ENCODE measurements at places on chromosomes 2 and 18.
A peak's percentile ranks its signal among the peaks of the same experiment; 100 is the strongest.

- no peak for DNase-seq
Measured at GRCh38 chr2:71327916-71328315, 3.7 kb upstream of the ZNF638 start.

DNA sequence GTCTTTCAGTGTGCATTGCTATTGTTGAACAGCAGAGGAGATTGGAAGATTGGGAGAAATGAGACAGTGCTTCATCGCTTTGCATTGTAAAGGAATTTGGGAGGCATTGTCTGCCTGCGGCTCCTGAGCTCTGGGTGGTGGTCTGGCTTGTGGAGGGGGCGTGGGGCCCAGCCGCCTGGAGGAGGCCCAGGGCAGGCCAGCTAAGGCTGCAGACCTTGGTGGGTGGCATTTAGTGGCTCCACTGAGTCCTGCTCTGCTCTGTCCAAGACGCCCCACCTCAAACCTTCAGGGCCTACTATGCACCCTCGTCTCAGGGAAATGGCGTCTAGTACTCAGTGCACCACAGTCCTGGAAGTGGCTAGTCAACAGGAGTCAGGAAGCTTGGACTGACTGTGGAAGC lies 5.7 kb upstream of the HS1BP3 start:
- no peak for DNase-seq

- DNase-seq = no peak
Measured at GRCh38 chr2:207131594-207131993, 34.2 kb downstream of the KLF7 start.

- DNase-seq = no peak
Measured at GRCh38 chr18:10241579-10241978, 212.9 kb upstream of the APCDD1 start.

GRCh38 chr2:38185012-38185491 lies 109.1 kb upstream of the CYP1B1 start:
- DNase-seq = no peak

GRCh38 chr2:4762951-4763376 lies 929.2 kb upstream of the SOX11 start:
- no peak for DNase-seq

- no peak for DNase-seq
Measured at GRCh38 chr2:68588589-68588988, 54.8 kb upstream of the PROKR1 start.

DNA sequence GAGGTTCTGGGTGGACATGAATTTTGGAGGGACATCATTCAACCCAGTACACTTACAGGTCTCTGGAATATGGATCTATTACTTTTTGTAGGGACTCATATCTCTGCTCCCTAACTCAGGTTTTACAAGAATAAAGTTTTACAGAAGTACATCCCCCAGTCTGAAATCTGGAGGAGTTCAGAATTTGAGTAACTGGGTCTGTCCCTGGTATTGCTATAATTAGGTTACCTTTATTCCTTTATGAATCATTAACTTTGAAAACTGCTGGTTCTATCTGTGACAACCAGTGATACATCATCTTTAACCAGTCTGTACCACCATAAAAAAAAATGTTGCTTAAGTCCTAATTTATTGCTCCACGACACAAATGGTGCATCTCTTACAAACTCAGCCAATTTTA lies 59.9 kb downstream of the INSIG2 start:
- no peak for DNase-seq

- no peak for DNase-seq
Measured at GRCh38 chr2:55162284-55163006, 69.6 kb downstream of the CLHC1 start.

DNA sequence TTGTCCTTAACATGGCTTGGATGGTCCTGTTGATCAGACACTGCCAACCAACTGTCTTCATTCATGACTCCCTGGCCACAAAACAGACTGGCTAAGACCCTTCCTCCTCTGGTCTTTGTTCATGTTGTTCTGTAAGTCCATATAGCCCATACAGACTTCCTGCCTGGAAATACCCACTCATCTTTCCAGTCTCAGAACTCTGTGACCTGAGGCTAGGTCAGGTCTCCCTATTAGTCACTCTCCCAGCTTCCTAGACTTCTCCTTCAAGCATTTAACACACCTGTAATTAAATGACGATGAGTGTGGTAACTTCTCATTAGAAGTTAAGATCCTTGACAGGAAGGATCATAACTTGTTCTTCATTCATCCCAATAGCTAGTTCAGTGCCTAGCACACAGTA lies 56.3 kb downstream of the CCDC93 start:
- DNase-seq = no peak

DNA sequence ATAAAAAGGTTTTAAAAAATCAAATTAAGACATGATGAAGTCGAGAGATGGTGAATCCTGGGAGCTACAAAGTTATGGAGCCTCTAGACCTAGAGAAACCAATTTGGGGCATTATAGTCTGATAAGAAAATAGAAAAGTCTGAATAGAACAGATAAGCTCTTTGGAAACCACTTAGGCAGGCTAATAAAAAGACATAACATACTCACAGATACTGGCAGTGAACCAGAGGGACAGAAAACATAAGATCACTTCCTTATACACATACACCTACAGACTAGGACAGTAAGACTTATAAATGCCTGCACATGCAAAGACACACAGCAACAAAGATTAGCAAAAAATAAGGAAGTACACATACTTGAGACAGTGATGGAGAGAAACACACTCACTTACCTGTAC lies 20.0 kb downstream of the SMC6 start:
- no peak for DNase-seq

DNA sequence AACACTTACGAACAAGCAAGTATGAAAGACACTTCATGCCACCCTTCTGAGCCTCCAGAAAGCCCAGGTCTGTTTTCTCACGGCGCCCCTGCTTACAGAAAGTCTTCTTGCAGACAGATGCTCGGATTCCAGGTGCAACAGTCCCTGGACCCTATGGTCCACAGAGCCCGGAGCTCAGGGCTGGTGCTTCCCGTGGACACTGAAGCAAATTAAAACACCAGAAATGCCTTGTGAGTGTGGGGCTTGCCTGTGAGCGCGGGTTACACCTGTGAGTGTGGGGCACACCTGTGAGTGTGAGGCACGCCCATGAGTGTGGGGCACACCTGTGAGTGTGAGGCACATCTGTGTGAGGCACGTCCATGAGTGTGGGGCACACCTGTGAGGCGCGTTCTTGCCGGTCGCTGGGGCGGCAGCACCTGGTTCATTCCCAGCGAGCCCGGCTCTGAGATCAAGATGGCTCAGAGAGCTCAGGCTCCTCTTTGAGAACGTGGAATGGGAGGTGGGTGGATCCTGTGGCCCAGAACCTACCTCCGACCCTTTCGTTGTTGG lies 205.2 kb upstream of the TPO start:
- DNase-seq = no peak

DNA sequence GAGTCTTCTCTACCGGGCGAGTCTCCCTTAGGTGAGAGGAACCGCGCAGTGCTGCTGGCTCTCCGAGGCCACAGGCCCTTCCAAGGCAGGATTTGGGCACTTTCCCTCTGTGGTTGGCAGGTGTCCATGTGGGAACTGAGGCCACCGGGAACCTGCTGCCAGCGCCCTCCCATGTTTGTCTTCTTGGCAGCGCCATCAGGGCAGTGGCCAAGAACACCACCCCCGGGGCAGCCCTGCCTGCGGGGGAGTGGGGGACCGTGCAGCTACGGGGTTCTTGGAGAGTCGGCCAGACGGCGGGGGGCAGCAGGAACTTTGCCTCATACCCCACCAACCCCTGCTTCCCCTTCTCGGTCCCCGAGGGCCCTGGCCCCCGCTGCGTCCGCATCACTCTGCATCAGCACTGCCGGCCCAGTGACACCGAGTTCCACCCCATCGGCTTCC lies 10.0 kb downstream of the CAPN10 start:
- DNase-seq = no peak

DNA sequence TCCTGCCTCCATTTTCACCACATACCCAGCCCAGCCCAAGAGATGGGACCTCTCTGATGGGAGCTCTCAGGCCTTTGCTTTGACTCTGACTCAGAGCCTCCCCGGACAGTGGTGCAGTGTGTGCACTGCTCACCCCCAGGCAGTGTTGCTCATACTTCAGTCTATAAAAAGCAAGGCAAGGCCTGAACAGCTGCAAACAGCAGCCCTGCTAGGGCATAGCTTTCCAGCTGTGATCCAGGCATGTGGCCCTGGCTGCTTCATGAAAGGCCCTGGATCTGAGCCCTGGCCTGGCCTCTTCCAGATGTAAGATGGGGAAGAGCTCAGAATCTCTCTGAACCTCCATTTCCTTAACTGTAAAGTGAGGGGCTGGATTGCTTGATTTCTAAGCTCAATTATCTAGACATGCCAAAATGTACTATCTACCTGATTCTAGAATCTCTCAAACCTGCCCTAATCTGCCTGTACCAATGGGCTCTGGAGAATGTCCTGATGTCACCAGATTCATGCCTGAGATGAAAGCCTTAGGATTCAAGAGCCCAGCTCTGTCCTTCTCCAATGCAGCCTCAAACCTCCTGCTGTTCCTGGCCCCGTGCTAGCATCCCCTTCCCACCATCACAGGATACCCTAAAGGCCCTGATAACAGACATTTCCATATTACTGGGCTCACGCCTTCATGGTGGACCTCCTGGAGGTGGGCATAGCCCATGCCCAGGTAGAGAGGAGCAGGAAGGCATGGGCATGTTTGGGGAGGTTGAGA lies 206.9 kb downstream of the ARL4C start:
- DNase-seq = peak; percentile 63

DNA sequence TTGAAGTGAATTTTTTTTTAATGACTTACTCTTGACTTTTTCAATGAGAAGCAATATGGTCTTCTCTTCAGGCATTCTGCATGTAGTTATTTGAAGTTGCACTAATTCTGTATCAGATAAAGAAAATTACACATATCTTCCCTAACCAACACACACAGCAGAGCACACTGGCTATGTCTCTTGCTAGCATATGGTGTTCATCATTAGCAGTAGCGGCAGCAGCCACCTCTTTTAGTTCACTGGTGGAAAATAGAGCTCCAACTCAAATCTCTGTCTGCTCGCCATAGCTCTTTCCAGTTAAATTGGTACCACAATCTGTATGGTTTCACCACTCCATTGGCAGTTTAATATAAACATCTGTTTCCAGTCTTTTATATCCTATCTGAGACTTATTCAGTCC lies 278.1 kb upstream of the ZEB2 start:
- DNase-seq = no peak

- no peak for DNase-seq
Measured at GRCh38 chr2:160085662-160086061, 23.2 kb upstream of the PLA2R1 start.

DNA sequence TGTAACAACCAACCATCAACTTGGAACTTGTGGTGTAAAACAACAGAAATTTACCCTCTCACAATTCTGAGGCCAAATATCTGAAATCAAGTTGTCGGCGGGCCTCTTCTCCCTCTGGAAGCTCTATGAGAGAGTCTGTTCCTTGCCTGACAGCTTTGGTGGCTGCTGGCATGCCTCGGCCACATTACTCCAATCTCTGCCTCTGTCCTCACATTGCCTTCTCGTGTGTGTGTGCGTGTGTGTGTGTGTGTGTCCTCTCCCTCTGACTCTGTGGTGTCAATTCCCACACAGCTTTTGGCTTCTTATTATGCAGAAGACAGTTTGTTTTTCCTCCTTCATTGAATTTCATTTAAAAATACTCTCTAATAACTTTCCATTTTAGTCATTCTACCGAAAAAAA lies 50.4 kb downstream of the ZDBF2 start:
- DNase-seq = no peak

DNA sequence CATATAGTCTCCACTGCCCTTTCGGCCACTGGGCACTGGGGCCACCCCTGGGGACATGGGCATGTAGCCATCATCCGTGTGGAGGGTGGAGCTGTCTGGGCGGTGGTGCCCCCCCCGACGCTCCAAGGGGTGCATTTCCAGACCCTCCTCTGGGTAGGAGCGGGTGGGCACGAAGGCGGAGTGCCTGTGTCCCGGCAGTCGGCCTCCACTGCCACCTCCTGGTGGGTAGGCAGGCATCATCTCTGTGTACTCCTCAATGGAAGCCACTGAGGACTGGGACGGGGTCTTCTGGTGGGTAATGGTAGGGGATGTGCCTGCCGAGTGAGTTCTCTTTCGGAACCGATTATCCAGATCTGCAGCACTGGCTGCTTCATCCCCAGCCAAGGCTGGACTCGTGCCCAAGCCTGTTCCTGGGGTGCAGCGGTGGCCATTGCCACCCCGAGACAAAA lies 2.8 kb downstream of the IRS1 start:
- DNase-seq = peak; percentile 21

DNA sequence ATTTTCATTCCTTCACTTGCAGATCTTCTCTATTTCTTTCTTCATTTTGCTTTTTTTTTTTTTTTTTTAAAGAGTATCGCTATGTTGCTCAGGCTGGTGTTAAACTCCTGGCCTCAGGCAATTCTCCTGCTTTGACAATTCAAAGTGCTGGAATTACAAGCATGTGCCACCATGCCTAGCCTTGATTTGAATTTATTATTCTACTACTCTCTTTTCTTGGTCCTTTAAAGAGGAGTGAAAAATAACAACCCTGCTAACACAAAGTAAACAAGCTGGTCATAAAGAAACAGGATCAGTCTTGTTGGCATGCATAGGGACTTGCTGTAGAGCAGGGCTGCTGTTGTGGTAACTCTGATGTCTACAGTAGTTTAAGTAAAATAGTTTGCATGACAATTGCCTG lies 1615.3 kb upstream of the ZEB2 start:
- no peak for DNase-seq

- DNase-seq = no peak
Measured at GRCh38 chr2:46737577-46737976, 178.0 kb downstream of the MCFD2 start.

DNA sequence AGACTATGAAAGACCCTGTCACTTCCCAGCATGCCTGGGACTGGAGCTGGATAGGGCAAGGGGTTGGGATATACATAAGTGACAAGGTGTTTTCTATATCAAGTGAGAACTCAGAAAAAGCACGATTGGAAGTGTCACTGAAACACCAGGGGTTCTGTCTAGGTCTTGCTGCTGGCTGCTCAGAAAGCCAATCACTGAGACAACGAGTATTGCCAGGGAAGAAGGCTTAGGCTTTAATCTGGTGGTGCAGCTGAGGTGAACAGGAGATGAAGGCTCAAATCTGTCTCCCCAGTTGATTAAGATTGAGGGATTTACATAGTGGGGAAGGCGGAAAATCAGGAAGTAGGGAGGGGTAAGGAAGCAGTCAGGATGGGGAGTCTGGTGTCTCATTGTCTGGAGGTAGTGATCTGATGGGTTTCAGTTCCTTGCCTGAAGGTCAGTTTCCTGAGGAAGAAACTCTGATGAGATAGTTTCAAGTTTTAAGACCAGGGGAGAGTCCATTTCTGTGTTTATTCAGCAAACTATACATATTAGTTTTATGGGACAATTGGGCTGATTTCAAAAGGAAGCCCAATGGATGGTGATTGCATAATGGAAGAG lies 3.5 kb upstream of the C2orf74 start:
- no peak for DNase-seq

GRCh38 chr2:85953476-85953875 lies 64.7 kb upstream of the ST3GAL5 start:
- no peak for DNase-seq

DNA sequence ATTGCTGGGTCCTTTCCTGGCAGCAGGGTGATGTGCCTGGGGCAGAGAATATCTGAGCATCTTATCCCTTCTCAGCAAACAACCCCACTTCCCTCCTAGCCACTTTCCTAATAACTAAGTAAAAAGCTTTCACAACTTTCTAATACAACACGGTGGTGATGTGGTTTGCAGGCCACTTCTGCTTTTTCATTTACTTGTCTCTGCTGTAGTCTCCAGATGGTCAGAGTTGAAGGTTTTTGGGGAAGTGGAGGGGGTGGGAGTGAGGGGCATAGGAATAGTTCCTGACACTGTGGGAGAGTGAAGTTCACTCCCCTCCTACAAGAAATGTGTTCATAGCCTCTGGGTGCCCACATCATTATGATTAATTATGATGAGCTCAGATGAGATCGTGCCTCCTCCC lies 11.6 kb downstream of the OXER1 start:
- DNase-seq = no peak
